ENCODE measurements at places on chromosomes 3 and 15.

- DNase-seq = no peak
Measured at GRCh38 chr3:130841357-130841756, 52.5 kb upstream of the ATP2C1 start.

DNA sequence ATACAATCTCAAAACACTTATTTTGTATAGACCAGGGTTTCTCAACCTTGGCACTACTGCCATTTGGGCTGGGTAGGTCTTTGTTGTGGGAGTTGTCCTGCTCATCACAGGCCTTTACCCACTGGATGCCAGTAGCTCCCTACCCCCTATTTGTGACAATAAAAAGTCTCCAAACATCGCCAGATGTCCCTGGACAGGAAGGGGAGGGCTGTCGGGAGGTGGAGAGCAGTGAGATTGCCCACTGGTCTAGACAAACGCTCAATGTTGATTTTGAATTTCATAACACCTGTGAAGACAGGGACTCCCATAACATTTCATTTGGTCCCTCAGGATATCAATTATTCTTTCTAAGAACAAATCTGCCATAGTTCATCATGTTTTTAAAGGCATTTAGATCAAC, 151.7 kb upstream of the PTPRG start:
- DNase-seq = no peak

DNA sequence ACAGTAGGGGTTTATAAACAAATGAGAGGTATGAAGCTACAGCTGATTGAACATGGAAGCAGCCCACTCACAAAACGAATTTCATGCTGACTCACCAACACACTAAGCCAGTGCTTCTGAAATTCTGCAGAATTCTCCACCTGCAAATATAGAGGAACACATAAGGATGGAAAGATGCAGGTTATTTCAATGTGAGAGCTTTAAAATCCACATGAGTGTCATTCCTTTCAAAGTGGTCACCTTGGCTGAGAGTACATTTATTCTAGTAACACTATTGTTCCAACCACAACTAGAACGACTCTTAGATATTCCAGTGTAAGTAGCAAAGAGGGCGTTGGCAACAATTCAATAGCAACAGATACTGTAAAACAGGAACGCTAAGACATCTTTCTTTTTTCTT, 189.9 kb upstream of the TSC22D2 start:
- no peak for DNase-seq

GRCh38 chr3:171190668-171191067, 164.1 kb upstream of the SLC2A2 start:
- DNase-seq = no peak

- no peak for DNase-seq
Measured at GRCh38 chr3:55617385-55617784, 130.3 kb upstream of the WNT5A start.

DNA sequence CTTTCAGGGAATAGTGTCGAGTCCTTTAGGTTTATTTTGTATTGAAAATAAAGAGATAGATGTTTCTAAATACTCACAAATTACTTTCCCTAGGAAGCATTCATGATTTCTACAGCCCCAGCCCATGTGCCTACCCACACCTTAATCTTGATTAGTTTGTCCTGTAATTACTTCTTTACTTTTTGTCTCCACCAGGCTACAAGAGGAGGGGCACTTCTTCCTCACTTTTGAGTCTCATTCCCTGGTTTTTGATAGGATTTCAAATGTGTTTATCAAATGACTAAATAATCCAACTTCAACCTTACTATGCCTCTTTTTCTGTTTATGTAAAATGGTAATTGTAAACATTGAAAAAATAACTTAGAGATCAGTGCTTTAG, 1.8 kb downstream of the PXK start:
- no peak for DNase-seq

DNA sequence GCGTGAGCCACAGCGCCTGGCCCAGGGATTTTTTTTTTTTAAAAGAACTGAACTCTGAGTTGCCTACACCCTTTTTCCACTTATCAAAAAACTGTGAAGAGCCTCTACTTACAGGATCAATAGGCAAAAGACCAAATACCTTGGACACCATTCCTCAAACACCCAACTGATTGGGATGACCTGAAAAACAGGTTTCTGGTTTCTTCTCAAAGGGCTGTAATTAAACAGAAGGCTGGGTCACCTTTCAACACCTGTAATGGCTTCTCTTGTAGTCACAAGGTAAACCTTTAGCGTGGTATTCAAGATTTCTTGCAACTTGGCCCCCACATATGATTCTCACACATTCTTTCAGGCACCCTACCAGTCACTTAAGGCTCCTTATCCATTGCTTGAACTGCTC, 38.4 kb upstream of the PLXND1 start:
- DNase-seq = no peak

DNA sequence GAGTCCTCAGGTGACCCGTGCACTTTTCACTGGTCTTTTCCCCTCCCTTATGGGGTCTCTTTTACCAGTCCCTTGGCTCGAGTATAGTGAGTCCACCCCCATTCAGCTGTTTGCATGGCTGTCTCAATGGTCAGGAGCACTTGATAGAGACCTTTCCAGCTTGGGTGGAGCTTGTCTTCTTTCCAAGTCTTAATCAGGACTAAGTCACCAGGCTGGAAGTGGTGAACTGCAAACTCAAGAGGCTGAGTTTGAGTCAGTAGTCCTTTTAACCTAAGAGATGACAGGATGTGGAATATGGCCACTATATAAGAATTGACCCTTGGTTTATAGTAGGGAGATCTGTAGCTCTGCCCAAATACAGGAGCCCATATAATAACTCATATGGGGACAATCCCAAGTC, 279.7 kb downstream of the PYDC2 start:
- DNase-seq = no peak

DNA sequence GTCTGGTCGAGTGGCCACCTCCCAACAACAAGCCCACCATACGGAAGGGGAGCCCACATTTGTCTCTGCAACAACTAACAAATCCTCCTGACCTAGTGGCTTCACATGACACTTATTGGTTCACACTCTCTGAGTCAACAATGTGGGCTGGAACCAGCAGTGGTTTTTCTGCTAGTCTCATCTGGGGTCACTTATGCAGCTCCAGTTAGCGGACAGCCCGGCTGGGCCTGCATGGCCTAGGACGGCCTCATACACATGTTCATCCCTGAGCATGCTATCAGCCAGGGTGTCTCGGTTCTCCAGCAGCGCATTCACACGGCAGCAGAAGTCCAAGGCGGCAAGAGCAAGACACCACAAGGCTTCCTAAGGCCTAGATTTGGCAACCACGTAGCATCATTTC, 281.7 kb downstream of the XXYLT1 start:
- no peak for DNase-seq

GRCh38 chr3:132781922-132782321, 59.7 kb upstream of the NPHP3 start:
- DNase-seq = no peak

GRCh38 chr3:46542801-46543201, 23.3 kb downstream of the LRRC2 start:
- no peak for DNase-seq

DNA sequence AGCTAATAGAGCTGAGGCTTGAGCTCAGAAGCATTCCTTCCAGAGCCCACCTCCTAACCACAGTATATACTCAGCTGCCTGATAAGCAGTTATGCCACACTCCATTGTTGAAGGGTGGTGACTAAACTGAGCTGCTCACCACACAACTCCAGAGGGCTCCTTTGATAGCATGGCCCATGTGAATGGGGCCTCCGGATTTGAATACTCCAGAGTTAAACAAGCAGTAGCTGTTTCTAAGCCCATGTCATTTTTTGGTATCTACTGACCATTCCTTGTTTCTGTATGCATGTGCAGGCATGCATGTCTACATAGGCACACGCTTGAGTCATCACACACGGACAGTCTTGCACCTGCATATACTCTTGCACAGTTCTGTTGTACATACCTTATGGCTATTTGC, 28.9 kb downstream of the IGSF10 start:
- no peak for DNase-seq

DNA sequence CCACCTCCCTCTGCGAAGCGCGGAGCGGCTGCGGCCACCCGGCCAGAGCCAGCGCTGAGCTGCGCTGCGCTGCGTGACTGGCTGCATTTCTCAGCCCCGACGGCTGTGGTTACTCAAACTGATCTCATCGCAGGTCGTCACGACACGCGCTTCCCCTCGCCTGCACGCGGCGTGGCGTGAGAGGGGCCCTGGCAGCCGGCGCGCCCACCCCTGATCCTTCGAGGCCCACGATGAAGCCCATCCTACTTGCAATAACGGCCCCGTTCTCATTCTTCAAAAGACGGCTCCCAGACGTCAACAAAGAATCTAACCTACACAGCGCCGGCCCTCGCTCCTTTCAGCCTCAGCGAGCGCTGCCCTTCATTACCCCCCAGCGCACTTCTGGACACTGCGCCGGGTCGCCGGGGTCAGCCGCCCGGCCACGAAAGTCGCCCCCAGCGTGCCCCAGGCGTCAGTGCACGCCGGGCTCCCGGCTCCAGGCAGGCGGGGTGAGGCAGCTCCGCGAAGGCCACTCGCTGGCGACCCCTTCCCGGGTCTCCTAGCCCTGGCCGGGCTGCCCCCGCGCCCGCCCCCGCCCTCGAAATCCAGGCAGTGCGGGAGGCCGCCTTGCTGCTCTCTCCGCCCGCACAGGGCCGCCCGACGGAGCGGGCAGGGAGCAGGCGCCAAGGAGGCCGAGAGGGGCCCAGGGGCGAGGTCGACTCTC, 9.9 kb upstream of the LEKR1 start:
- DNase-seq = no peak

GRCh38 chr3:61073566-61074165, 177.6 kb downstream of the FHIT start:
- DNase-seq = no peak

DNA sequence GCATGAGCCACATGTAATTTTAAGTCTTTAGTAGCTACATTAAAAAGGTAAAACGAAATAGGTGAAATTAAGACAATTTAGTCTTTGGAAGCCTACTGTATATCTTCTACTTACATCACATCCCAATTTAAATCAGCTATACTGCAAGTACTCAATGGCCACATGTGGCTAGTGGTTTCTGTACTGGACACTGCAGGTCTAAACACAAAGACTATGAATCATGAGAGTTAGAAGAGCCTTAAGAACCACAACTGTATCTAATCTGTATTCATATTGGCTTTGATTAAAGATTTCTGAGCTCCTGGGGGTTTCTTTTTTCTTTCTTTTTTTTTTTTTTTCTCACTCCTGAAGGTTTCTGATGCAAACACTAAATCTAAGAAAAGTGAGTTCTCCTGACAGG, 2.3 kb upstream of the EIF1B start:
- no peak for DNase-seq

DNA sequence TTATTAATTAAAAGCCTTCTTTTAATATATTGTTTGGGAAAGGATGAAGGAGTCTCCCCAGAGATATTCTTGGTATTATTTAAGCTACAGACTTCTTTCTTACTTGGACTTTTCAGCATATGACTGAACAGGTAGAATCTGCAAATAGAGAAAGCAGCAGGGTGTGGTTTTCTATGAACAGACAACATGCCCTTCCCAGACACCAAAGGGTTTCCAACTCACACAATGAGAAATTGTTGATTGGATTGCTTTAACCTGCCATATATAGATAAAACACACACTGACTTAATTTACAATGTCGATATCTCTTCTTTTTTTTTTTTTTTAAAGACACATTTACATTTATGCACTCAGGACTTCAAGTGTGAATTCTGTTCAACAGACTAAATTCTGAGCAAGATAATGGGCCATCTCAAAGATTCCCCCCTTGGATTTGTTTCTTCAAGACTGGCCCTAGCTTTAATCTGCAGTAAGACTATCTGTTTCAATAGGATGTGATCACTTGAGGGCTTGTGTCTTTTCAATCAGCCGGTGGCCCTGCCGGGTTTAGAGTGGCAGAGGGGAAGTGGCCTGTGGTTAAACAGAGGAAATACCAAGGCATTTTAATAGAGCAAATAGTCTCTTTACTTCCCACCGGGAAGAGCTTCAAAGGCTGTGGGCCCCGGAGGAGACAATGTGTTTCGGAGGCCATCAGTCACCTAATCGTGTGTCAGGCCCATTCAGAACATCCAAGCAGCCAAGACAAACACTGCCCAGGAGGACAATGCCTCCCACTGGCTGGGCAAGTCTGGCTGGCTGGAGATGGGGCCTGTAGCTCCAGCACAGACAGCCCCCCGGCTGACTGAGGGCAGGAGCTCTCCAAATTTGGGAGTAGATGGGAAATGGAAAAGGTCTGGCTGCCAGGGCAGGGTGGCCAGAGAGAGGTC, 6.1 kb downstream of the IL17RD start:
- no peak for DNase-seq

DNA sequence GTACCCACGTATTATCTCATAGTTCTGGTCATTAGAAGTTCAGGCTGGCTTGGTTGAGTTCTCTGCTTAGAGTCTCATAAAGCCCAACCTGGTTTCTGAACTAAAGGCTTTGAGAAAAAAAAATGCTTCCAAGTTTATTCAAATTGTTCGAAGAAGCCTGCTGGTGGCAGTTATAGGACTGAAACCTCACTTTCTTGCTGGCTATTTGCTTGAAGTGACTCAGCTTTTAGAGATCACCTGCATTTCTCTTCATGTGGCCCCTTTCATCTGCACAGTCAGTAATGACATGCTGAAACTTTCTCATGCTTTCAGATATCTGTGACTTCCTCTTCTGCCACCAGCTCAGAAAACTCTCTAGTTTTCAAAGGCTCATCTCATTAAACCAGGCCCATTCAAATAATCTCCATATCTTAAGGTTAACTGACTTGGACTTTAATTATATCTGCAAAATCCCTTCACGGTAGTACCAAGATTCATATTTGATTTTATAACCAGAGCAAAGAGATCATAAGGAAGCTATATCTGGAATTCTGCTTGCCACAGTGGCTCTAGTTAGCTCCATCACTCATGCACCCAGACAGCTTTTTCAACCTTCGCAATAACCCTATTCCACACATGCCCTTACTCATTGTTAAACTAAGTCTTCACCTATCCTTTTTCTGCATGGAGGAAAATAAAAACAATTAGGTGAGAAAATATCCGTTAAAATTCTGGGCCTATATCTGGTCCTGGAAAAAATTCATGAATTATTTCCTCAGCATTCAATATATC, 433.8 kb upstream of the CBLB start:
- no peak for DNase-seq

- no peak for DNase-seq
Measured at GRCh38 chr15:52765785-52766184, 24.4 kb downstream of the ONECUT1 start.

GRCh38 chr3:4750306-4750968, 228.8 kb upstream of the BHLHE40 start:
- DNase-seq = no peak

DNA sequence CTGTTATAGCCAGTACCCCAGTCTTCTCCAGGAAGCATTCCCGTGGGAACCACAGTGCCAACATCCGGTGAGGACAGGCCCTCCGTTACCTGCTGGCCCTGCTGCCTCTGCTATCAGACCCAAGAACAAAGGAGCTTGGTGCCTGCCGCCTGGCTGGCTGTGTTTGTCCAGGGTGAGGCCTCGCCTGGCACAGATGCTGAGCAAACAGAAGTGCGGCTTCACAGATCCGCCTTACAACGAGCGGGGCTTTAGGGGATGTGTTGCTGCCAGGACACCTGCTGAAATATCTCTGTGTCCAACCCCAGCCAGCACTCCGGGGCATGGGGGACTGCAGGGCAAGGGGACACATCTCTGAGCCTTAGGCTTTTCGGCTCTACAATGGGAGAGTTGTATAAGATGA, 2.2 kb upstream of the EPHB3 start:
- no peak for DNase-seq
